Endothelial cell of umbilical vein (primary cell): ENCODE measurements at places on chromosomes 7 and 10. TPM values are rescaled to one million over a fixed set of nuclear protein-coding genes. Genes with fewer than 3 reads are reported as not detected.

Gene HOXA7
- 15.6 and 18.5 TPM in 2 replicates for total RNA-seq

Gene SPDYE16
- total RNA-seq: 0.22 TPM in 1 of 2 replicates, not detected in the other

Gene ANLN
- total RNA-seq: 112 and 119 TPM in 2 replicates

Gene SEMA3A
- 1.2 and 1.7 TPM in 2 replicates for total RNA-seq

Gene CPN1
- total RNA-seq: not detected in 2 replicates

Gene TUBAL3
- total RNA-seq: not detected in 2 replicates

Gene SPDYE11
- not detected in 2 replicates for total RNA-seq

Gene ABHD11
- 13.3 and 19.0 TPM in 2 replicates for total RNA-seq

Gene NXPH1
- total RNA-seq: not detected in 2 replicates

Gene LRMDA
- total RNA-seq: 5.1 and 9.7 TPM in 2 replicates

Gene CYP2W1
- not detected in 2 replicates for total RNA-seq

Gene CALHM3
- not detected in 2 replicates for total RNA-seq

Gene OPALIN
- total RNA-seq: not detected in 2 replicates

Gene FZD8
- 9.1 and 11.1 TPM in 2 replicates for total RNA-seq

Gene VAX1
- not detected in 2 replicates for total RNA-seq

Gene RGR
- total RNA-seq: not detected in 2 replicates
